T follicular helper cell (primary cell): ENCODE measurements at places on chromosomes 4 and X.

DNA sequence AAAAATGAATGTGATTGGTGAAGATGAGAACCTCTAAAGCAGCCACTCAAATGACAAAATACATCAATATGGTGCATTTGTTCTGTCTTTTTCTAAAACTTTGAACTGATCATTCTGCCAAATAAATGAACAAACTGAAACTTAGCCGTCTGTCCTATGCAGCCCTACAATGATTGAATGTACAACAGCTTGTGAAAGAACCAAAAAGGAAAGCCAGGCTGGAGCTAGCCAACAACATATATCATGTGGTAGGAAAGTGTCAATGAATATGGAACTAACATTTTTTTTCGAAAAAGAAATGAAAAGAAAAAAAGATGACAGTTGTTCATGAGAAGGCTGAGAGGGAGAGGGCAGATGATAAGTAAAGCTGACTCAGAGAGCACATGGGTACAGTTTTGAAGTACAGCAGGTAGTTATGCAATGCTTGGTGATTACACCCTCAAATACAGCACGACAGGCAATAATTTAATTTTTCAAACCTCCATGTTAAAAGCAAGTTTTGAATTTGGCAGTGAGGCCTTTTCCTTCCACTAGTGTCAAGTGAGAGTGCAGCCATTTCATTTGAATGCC lies 21.2 kb upstream of the SLC7A11 start:
- no peak for DNase-seq

- no peak for DNase-seq
Measured at GRCh38 chrX:9486786-9487387, 22.0 kb downstream of the TBL1X start.

- no peak for DNase-seq
Measured at GRCh38 chr4:12146339-12146738, 717.6 kb upstream of the HS3ST1 start.

- DNase-seq: no peak
Measured at GRCh38 chrX:8484360-8484949, 19.8 kb downstream of the VCX3B start.

DNA sequence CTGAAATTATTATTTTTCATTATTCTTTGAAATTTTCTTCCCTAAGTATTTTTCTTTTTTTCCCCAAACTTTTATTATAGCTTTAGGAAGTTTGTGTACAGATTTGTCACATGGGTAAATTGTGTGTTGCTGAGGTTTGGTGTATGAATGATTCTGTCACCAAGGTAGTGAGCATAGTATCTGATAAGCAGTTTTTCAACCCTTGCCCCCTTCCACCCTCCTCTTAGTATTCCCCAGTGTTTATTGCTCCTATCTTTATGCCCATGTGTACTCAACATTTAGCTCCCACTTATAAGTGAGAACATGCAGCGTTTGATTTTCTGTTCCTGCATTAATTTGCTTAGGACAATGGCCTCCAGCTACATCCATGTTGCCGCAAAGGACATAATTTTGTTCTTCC lies 103.9 kb upstream of the MAGEB2 start:
- DNase-seq: no peak
